ENCODE measurements at places on chromosomes 16 and 17.

DNA sequence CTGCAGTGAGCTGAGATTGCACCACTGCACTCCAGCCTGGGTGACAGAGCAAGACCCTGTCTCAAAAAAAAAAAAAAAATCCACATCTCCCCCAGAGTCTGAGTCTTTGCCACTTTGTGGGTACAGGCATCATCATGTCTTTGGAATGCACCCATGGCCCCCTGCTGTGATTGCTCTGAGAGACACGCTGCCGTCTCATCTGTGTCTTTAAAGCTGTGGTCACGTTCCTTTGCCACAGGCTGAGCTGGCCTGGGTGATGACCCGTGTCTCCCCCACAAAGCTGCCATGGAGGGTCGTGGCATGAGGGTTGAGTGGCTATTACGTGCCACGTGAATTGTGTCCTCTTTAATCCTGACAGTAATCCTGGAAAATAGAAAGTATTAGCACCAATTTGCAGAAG is 20.2 kb downstream of the CRISPLD2 start:
- DNase-seq: no peak

GRCh38 chr16:28538733-28539596 is at the start of gene NUPR1:
NUPR1 (minus strand) TSS chr16:28538974; CDS start chr16:28538907, 67 bp downstream.
- no peak for DNase-seq

DNA sequence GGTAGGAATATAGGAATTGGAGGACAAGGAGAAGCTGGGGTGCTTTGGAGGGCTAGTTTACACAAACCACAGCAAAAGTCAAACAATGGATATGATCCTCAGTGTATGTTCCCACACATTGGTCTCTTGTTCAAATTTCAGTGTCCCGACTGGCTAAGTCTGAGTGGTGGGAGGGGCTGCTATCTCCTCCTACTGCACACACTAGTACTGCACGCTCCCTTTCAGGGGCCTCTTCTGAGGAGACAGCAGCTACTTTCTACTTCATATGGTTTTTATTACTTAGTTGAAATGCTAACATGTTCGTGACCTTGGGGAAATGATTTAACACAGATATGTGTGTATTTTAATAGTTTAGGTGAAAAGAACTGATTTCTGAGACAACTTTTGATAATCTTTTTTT is 18.8 kb upstream of the KRT10 start:
- DNase-seq: no peak

DNA sequence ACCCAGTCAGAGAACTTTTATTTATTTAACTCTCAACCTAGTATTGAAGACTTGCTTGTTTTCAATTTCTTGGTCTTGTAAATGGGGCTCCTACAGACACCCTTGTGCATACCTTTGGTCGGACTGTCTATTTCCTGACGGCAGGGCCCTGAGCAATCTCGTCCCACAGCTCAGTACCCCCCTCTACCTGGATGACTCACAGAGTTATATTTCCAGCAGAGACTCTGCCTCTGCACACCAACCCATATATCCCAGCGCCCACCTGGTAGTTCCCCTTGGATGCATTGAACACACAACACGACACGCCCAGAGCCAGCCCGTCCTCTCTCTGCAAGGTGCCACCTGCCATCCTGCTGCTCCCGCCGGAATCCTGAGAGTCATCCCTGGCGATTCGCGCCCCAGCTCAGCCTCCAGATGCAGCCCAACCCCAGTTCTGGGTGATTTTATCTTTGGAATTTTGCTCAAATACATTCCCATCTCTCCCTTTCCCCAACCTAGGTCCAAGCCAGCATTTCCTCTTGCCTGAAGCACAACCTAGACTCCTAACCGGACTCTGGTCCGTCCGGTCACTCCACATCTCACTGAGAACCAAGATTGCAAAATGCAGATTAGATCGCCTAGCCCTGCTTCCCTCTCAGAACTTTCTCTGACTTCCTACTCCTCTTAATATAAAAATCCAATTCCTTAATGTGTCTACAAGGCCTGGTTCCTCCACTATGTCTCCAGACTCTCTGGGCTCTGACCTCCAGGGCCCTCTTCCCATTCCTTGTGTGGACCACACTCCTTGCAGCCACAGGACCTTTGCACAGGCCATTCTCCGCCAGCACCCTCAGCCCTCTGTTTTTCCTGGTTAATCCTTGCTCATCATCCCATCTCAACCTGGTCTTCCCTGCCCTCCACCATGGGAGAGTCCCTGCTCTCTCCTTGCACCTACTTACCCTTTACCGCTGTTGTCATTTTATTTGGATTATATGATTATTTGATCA is 129.2 kb downstream of the SEC14L1 start:
- no peak for DNase-seq

- no peak for DNase-seq
Observed at GRCh38 chr17:79504181-79504605, 106.7 kb downstream of the RBFOX3 start.

- DNase-seq: no peak
Observed at GRCh38 chr17:36474571-36474970, 11.9 kb upstream of the ZNHIT3 start.

DNA sequence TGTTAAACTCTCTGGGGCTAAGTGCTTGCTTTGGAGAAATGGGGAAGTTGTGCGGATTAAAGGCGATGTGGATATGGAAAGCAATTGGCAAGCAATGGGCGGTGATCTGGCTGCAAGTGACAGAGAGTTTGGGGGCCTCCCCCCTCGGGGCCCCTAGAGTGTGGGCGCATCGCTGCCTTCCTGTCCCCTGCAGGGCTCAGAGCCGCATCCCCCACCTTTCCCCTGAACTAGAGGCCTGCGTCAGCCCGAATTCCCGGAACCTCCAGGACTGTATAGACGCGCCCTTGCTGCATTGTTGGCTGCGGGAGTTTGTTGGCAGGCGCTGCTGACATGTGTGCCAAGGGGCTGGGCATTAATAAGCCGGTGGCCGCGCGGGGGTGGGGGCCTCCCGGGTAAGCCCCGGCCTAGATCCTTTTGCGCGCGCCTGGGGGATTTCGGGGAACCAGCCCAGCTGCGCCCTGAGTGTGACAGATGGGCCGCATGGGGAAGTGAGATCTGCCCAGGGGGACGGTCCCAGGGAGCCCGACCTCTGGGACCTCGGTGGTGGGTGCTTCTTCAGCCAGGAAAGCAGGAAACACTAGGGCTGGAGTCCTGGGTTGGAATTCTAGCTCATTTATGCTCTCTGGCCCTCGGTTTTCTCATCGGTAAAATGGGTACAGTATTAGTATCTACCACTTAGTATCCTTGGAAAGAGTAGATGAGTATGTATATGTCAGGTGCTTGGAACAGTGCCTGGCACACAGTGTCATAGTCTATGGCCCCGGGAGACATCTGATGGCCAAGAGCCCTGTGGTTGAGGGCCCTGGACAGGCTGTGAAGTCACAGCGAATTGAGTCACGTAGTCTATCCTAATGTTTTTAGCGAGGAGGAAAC is 1.0 kb downstream of the EEF2K start:
- DNase-seq: peak; percentile 47

DNA sequence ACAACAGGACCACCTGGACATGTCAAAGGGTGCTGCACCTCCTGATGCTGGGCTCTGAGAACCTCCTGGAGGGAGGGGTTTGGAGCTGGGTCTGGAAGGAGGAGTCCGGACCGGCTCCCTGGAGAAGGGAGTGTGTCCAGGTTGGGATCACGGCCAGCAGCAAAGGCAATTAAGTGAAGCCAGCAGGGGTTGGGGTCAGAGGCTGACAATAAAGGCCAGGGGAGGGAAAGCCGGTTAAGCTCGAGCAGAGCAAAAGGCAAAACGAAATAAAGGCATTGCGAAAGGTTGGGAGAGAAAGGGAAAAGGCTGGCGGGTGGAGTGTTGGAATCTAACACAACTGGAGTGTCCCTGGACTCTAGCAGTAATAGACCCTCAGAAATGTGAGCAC is 992 bp upstream of the CACNG4 start:
- DNase-seq: no peak

- no peak for DNase-seq
Observed at GRCh38 chr17:82151106-82151957, 53.3 kb upstream of the FASN start.

- DNase-seq: no peak
Observed at GRCh38 chr16:80273635-80274538, 266.9 kb upstream of the DYNLRB2 start.

DNA sequence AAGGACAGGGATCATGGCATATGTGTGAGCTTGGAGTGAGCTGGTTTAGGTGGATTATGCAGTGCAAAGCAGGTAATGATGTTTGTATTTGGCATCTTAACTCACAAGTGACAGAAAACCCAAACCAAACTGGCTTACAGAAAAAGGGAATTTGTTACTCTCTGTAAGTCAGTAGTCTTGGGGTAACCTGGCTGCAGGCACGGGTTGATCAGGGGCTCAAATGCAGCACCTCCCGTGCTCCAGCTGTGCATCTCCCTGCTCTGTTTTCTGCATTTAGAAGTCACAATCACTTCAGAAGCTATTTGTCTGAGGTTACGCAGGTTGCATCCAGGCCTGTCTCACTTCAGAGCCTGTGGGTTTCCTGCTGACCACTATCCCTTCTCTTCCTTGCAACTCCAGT is 354.3 kb downstream of the CPPED1 start:
- DNase-seq: no peak

GRCh38 chr16:15521758-15522509 is 87.5 kb downstream of the BMERB1 start:
- no peak for DNase-seq

- DNase-seq: no peak
Observed at GRCh38 chr17:3691617-3692067, 4.3 kb downstream of the P2RX5 start.

DNA sequence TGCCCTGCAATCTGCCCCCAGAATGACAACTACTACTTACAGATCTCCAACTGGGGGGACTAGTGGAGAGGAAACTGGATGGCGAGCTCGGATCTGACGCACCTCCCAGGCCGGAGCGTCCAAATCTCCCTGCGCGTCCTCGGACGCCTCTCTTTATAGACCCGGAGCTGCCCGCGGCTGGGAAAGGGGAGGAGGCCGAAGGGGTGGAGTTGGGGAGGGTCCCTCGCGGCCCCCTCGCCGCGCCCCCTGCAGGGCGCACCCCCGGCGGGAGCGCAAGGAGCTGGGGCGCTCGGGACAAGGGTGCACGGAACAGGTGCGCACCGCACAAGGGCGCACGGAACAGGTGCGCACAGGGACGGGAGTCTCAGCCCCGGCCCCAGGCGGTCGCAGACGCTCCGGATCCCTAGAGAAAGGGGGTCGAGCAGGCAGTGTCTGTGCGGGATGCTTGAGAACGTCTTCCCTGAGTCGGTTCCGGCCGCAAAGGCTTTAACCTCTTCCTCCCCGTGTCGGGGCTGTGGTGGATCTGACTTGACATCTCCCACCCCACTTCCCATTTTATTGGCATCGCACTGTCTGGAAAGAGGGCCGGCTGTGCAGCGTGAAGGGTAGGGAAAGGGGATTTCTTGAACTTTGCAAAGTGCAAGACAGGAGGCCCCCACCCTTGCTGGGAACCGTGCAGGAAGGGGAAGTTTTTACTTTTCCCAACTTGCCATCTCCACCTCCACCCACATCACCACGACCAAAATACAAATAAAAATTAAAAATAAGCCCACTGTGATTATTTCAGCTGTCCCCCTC is at the start of gene MYH11:
TSS of gene MYH11 (minus strand) at position 128 of the 798 bp plus-strand sequence. CDS start 18,776 bp downstream, outside the sequence.
- no peak for DNase-seq

DNA sequence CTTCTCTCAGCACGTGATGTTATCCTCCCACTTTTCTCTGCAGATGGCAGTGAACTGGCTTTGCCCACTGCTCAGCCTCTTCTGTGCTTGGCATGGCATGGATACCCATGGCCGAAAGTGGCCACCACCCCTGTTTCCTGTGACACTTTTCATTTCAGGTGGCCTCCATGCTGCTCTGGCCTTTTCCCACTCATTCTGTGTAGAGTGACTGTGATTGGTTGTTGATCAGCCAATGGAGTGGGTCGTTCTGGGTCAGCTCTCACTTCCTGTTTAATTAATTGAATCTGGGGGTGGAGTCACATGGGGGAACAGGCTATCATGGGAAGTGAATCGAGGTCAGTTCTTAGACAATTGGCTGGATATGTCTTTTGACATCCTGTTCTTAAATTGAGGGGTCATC is 350.1 kb upstream of the EEF2KMT start:
- no peak for DNase-seq

DNA sequence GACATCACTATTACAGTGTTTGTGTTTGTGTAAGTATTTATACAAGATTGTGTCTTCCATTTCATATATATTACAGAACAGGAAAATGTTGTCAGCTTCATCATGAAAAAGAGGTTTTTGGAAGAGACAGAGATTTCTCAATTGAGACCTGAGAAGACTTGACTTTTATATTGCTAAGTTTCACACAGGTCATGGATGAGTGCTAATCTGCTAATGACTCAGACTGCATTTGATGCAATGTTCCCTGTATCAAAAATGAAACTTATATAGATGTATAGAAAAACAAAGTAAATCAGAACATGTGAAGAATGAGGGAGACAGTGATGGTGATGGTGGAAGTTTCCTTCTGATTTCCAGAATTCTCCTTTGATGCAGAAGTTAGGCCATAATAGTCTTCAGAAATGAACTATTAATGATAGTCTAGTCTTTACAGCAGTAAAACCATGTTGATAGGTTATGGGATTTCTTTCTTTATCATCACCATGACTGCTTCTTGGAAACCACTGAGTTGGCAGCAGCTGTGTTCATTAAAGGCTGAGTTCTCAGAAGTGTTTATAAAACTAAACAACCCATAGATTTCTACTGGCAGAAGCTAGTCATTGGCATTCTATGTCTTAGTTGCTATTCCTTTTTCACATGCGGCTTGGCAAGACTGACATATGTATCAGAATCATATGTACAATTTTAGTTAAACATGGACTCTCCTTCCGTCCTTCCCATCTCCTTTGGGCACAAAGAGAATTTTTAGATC is 56.1 kb downstream of the PCTP start:
- DNase-seq: no peak
